B cell (primary cell): ENCODE measurements at places on chromosomes 2 and 18.
A peak's percentile ranks its signal among the peaks of the same experiment; 100 is the strongest.

DNA sequence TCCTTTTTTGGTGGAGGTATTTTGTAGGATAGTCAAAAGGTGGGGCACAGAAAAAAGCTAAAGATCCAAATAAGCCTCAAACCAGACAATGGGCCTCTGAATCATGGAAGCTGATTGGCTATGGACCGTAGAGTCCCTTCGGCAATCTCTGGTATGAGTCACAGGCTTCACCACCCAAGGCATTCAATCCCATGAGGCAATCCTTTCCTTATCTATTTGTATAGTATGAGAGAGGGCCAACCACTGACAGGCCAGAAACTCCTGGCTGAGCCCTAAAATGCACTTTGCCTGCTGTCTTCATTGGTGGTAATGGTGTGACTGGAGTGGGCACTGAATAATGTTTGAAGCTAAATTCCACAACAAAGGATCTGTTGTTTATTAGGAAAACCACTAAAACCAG is 38.7 kb upstream of the MEX3C start:
- DNase-seq = no peak

- no peak for DNase-seq
These were observed 13.4 kb downstream of the ARHGEF4 start for GRCh38 chr2:130849896-130850787.

DNA sequence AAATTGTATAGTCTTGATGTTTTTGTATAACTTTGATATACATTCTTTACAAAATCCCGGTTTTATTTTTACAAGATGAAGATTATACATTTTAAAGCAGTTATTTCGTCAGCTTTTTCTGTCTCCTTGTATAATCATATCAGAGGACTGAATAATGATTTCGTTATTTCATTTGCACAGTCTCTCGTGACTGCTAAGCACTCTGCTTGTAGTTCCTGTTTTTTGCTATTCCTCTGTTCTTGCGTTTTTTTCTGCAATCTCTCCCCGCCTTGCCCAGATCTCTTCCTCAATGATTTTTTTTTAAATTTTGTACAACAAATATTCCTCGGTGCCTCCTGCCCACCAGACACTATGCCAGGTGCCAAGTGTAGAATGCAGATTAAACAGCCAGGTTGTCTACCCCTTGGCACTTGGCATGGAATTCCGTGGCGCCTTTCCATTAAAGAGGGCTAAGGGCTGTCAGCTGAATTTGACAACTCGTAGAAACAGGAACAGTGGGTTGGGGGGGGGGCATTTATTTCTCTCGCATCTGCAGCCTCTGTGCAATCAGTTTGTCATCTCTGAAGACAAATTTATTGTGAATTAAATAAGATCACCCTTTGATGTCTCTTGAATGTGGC is 69.6 kb downstream of the KLHL29 start:
- no peak for DNase-seq

- DNase-seq = no peak
These were observed 24.9 kb upstream of the BZW1 start for GRCh38 chr2:200786826-200787225.

DNA sequence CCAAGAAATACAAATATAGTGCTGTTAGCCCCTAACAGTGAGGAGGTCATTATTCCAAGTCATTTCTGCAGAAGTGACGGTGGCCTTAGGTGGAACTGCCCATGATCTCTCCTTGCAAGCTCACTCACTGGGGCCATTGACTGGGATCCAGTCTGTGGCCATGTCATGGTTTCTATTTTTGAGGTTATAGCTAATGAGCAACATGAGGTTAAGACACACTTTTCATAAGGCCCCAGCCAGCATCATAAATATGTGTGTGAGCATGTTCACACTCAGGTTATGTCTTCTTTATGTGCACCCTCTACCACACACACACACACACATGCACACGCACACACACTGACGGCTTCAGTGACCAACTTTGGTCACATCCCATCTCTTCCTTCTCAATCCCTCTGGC is 484 bp downstream of the AFF3 start:
- no peak for DNase-seq

GRCh38 chr18:67957684-67958083 is 441.2 kb upstream of the DSEL start:
- DNase-seq = no peak

GRCh38 chr18:49601211-49601610 is 39.4 kb downstream of the LIPG start:
- no peak for DNase-seq

GRCh38 chr2:3634596-3635121 is 23.3 kb upstream of the ALLC start:
- no peak for DNase-seq

- DNase-seq = no peak
These were observed 14.1 kb downstream of the LAMA3 start for GRCh38 chr18:23703057-23703986.

GRCh38 chr2:108223573-108223972 is 16.2 kb upstream of the SULT1C3 start:
- DNase-seq = no peak

DNA sequence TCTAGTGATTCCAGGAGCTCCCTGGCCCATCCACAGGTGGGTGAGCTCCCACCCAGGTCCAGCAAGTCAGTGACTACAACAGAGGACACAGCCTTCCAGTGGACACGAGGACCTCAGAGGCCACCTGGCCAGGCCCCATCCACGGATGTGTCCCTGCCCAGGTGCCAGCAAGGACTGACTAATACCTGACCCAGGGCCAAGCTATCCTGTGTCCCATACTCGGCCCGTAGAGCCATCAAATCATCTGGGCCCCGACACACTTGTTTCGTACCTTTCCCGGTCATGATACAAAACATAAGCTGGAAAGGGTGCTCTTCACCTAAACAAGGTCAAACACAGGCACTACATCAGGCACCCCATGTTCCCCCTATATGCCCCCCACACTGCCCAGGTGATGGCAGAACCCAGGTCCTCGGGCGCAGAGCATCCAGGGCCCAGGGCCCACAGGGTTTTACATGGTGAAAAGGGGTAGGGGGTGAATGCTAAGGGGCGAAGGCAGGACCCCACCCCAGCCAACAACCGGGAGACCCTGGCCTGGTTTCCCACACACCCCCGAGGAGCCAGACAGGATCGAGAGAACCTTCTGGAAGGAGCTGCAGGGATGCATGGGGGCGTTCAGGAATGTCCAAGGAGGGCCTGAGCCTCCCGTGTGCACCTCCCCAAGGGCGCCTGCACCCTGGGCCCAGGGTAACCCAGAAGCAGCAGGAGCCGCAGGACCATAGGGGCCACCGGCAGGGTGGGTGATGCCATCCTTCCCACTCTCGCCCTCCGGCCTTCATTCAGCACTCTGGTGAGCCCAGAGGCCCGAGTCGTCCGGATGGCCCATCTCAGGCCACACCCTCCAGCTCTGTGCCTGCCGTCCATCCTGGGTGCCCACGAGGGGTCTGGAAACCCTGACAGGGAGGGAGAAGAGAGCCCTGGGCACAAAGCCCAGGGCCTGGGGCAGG is 94.3 kb downstream of the HDAC4 start:
- no peak for DNase-seq

- no peak for DNase-seq
These were observed 225.8 kb downstream of the NAPG start for GRCh38 chr18:10751653-10752052.

DNA sequence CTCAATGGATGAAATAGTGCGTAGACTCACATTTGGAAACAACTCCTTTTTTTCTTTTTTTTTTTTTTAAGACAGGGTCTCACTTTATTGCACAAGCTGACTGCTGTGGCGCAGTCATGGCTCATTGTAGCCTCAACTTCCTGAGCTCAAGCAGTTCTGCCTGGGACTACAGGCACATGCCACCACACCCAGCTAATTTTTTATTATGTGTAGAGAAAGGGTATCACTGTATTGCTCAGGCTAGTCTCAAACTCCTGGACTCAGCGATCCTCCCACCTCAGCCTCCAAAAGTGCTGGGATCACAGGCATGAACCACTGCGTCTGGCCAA is 17.4 kb downstream of the HAT1 start:
- no peak for DNase-seq

DNA sequence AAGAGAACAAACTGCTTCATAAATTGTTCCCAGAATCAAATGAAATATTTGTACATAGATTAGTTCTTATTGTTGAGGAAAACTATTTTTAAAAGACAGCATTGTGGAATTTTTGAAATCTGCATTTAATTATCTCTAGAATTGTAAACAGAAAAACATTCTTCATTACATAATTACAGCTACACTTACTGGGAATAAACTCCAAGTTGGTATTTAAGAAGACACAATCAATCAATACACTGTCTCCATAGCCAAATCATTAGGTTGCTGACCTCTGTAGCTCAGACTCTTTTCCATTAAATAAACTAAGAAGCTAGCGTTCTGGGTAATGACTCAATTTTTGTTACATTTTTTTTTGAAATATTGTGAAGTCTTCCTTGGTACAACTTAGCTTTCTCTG is 70.2 kb upstream of the PIEZO2 start:
- no peak for DNase-seq

DNA sequence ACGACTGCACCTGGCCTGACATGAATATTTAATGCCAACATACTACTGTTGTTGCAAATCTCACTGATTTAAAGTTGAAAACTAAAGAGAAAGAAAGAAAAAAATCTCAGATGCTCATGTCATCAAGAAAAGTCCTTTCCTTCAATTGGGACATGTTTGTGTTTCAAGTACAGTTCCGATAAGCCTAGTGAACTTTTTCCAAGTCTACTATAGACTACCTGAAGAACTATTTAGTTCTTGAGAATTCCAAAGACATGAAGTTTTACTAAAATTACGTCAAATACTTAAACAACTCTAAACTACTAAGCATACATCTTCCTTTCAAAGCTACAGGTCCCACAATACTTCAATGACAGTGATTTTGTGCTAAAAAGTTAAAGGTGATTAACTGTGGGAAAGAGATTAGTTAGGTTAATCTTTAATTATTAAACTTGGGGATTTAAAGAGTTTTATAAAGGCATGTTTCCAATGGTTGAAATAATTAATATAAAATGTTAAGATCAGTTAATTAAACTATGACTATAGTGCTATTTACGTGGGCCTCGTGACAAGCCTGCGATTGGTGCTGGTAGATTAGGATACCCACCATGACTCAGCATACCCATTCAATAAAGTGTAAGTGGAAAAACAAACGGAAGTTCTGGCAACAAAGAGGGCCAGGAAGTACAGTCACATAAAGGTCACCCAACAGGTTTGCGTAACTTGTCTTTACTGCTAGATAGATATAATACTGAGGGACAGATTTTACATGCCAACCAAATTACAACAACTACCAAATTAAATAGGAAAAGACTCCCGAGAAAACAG is 55.5 kb downstream of the SEPTIN10 start:
- DNase-seq = no peak

- no peak for DNase-seq
These were observed 218.0 kb downstream of the DYSF start for GRCh38 chr2:71671203-71671854.

GRCh38 chr2:216015722-216016464 is 2.5 kb upstream of the MREG start:
- DNase-seq = peak; percentile 77

- no peak for DNase-seq
These were observed 332.0 kb upstream of the RAB12 start for GRCh38 chr18:8277270-8277669.

GRCh38 chr2:102005989-102006885 is 14.5 kb downstream of the IL1R2 start:
- DNase-seq = peak; percentile 40

- no peak for DNase-seq
These were observed 150.7 kb upstream of the LMAN1 start for GRCh38 chr18:59509481-59510442.

- peak; percentile 45 for DNase-seq
These were observed 31.4 kb upstream of the CHN1 start for GRCh38 chr2:175036582-175037018.

DNA sequence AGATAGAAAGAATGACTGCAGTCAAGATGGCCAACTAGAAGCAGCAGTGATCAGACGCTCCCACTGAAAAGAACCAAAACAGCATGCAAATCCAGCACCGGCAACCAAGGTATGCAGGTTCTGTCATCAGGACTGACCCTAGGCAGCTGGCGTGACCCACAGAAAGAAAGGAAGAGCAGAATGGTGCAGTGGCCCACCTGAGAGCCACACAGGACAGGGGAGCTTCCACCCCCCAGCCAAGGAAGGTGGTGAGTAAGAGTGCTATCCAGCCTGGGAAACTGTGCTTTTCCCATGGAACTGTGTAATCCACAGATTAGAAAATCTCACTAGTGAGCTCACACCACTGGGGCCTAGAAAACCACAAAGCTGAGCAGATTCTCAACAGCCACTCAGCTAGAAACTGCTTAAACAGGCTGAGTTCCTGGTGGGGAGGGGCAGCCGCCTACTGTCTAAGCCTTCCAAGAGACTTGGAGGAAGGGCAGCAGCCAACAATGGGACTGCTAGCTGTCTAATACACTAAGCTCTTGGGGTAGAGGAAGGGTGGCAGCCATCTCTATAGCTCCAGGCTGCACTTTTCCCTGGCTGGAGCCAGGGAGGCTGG is 127.9 kb downstream of the EVA1A start:
- DNase-seq = peak; percentile 19

GRCh38 chr2:132645176-132645575 is 24.8 kb downstream of the LYPD1 start:
- DNase-seq = peak; percentile 6
